Nephron progenitor cell (in vitro differentiated cells): ENCODE measurements at places on chromosomes 11 and 22.

DNA sequence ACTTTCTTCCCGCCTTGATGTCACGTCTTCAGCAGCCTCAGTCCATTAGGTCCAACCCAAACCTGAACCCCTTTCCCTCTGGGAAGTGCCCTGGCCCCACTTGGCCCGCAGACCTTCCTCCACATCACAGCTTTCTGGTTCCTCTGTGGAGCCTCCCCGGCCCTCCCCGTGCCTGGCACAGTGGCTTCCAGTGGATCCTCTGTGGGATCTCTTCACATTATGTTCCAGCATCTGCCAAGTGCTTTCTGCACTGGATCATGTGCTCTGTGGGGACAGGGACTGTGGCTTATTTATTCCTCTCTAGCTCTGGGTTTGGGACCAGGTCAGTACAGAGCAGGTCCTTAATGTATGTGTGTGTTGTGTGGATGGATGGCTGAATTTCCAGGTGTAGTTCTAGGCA is 30.9 kb downstream of the POLR3H start:
- H3K4me3 ChIP-seq: peak overlapping the region; percentile 67
- no peaks in the 10 kb centered on the region for H3K27me3 ChIP-seq
- H3K4me1 ChIP-seq: peaks cover 43% of the 10 kb centered on the region
- H3K36me3 ChIP-seq: peaks cover 26% of the 10 kb centered on the region
- H3K27ac ChIP-seq: peak overlapping the region; percentile 96

DNA sequence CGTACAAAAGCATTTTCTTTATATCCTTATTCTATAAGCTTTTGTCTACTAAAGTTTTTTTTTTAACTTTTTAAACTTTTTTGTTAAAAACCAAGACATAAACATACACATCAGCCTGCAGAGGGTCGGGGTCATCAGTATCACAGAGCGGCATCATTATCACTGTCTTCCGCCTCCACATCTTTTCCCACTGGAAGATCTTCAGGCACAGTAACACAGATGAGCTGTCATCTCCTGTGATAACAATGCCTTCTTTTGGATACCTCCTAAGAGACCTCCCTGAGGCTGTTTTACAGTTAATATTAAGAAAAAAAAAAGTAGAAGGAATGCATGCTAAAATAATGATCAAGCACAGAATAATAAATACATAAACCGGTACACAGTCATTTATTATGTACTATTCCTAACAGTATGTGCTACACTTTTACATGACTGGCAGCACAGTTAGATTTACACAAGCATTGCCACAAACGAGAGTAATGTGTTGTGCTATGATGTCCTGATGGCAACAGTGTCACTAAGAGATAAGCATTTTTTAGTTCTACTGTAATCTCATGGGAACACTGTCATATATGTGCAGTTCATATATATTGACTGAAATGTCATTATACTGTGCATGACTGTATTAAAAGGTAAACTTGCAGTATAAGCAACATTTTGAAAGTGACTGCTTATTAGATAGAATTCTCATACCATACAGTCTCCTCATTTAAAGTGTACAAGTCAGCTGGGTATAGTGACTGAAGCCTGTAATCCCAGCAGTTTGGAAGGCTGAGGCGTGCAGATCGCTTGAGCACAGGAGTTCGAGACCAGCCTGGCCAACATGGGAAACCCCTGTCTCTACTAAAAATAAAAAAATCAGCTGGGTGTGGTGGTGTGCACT is 58.6 kb downstream of the KDM2A start:
- H3K4me3 ChIP-seq: no peak overlapping the region
- H3K27me3 ChIP-seq: no peaks in the 10 kb centered on the region
- H3K27ac ChIP-seq: no peak overlapping the region
- peaks cover 46% of the 10 kb centered on the region for H3K36me3 ChIP-seq
- DNase-seq: no peak

- peak overlapping the region; percentile 70 for H3K4me3 ChIP-seq
- H3K27me3 ChIP-seq: peaks cover 100% of the 10 kb centered on the region
- DNase-seq: peak; percentile 54
- H3K27ac ChIP-seq: no peak overlapping the region
Measured at GRCh38 chr11:44316659-44317240, 6.8 kb upstream of the ALX4 start.

DNA sequence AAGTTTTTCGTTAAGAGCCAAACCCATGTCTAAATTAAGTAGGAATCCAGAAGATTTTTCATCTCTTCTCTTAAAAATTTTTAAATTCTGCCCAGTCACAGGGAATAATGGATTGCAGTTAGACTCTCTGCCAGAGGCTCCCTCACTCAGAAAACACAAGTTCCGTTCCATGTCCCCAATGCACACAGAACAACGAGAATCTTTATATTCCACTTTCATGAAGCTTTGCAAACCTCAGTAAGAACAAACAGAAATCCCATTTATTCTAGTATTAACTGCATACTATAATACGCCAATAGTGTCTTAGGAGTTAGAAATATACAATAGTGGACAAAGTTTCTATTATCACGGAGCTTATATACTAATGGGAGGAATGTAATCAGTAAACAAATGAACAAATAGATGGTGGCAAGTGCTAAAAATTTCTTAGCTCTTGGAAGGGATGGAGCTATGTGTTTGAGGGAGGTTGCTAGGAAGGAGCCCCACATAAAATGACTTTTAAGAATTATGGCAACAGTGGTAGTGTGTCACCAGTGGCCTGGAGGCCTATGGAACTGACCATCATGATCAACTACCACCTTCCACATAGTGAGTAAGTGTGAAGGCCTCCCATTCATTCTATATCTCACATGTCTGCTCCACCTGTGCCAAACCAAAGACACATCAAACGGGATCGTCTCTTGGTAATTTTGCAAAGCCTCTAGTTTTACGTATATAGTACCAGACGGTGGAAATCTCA is 24.9 kb downstream of the PICALM start:
- H3K36me3 ChIP-seq: peaks cover 15% of the 10 kb centered on the region
- H3K4me1 ChIP-seq: peaks cover 28% of the 10 kb centered on the region
- no peak for DNase-seq
- H3K27me3 ChIP-seq: no peaks in the 10 kb centered on the region
- peak overlapping the region; percentile 7 for H3K27ac ChIP-seq

GRCh38 chr11:104198576-104198975 is 34.6 kb upstream of the PDGFD start:
- H3K4me1 ChIP-seq: no peaks in the 10 kb centered on the region
- H3K27ac ChIP-seq: no peak overlapping the region
- no peaks in the 10 kb centered on the region for H3K36me3 ChIP-seq
- no peak for DNase-seq

DNA sequence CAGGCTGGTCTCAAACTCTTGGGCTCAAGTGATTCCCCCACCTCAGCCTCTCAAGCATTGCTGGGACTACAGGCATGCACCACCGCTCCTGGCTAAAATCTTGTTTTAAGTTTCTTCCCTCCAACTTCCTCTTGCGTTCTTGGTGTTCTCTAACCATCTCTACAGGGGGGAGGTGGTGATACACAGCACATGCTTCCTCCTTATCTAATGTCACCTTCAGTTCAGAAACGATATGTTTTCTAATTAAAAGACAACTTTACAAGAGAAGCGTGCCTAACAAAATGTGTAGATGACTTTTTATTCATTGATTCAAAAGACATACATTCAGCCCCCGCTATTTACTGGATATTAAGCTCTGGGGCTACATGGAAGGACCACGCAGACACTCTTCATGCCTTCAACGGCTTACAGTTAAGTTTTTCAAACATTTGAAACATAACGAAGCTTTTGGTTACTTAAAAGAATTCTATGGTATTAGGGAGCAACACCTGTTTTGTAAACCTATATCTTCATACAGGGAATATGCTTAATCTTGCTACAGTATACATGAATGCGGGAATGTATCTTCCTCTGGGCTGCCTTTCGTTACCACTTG is 933 bp upstream of the DLAT start:
- H3K27me3 ChIP-seq: peaks cover 3% of the 10 kb centered on the region
- H3K4me1 ChIP-seq: peaks cover 29% of the 10 kb centered on the region
- no peak for DNase-seq
- peak overlapping the region; percentile 99 for H3K4me3 ChIP-seq

- no peak for DNase-seq
- H3K27me3 ChIP-seq: peaks cover 21% of the 10 kb centered on the region
- no peak overlapping the region for H3K4me3 ChIP-seq
- peaks cover 8% of the 10 kb centered on the region for H3K4me1 ChIP-seq
- H3K36me3 ChIP-seq: no peaks in the 10 kb centered on the region
Measured at GRCh38 chr11:118193910-118194566, 17.6 kb upstream of the SCN2B start.

- DNase-seq: no peak
- no peak overlapping the region for H3K4me3 ChIP-seq
- H3K36me3 ChIP-seq: no peaks in the 10 kb centered on the region
Measured at GRCh38 chr11:103619938-103620337, 416.5 kb upstream of the DDI1 start.

- H3K4me3 ChIP-seq: no peak overlapping the region
- H3K27ac ChIP-seq: no peak overlapping the region
- H3K4me1 ChIP-seq: no peaks in the 10 kb centered on the region
- no peaks in the 10 kb centered on the region for H3K36me3 ChIP-seq
Measured at GRCh38 chr11:15093432-15093831, 20.0 kb downstream of the CALCB start.

GRCh38 chr11:115676206-115676605 is 172.0 kb upstream of the CADM1 start:
- H3K27me3 ChIP-seq: peaks cover 4% of the 10 kb centered on the region
- H3K36me3 ChIP-seq: no peaks in the 10 kb centered on the region
- no peak overlapping the region for H3K4me3 ChIP-seq
- H3K27ac ChIP-seq: no peak overlapping the region
- H3K4me1 ChIP-seq: peaks cover 79% of the 10 kb centered on the region

GRCh38 chr11:134155946-134156865 is 67.6 kb downstream of the NCAPD3 start:
- peaks cover 4% of the 10 kb centered on the region for H3K4me1 ChIP-seq
- no peaks in the 10 kb centered on the region for H3K27me3 ChIP-seq
- H3K4me3 ChIP-seq: no peak overlapping the region

GRCh38 chr22:37549704-37550059 is 10.6 kb upstream of the CDC42EP1 start:
- H3K27me3 ChIP-seq: peaks cover 4% of the 10 kb centered on the region
- H3K36me3 ChIP-seq: no peaks in the 10 kb centered on the region
- peak overlapping the region; percentile 20 for H3K4me3 ChIP-seq
- H3K27ac ChIP-seq: peak overlapping the region; percentile 91
- peaks cover 79% of the 10 kb centered on the region for H3K4me1 ChIP-seq

DNA sequence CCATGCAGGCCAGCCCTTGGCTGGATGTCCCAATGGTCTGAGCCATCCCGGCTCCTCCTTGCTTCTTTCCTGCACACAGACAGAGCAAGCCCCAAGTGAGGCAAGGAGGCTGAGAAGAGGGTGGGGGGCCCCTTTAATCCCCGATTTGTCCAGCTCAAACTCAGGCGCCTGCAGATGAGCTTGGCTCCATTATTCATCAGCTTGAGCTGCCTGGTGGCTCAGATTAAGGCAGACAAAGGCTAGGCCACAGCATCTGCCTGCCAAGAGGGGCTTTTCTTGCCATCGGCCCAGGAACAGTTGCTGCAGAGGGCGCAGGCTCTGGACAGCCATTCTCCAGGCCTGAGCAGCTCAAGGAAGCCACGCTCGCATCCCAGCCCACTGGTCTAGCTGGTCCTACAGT is 35.4 kb downstream of the LMO1 start:
- peaks cover 33% of the 10 kb centered on the region for H3K4me1 ChIP-seq
- no peak overlapping the region for H3K27ac ChIP-seq
- DNase-seq: no peak
- H3K4me3 ChIP-seq: no peak overlapping the region
- no peaks in the 10 kb centered on the region for H3K36me3 ChIP-seq
